Activated T-cell treated with anti-CD3 and anti-CD28 coated beads for 48 hours (primary cell): ENCODE measurements at places on chromosomes 3 and 15.
A peak's percentile ranks its signal among the peaks of the same experiment; 100 is the strongest.

GRCh38 chr3:111749171-111750170, 109.6 kb upstream of the PHLDB2 start:
- no peak for DNase-seq

DNA sequence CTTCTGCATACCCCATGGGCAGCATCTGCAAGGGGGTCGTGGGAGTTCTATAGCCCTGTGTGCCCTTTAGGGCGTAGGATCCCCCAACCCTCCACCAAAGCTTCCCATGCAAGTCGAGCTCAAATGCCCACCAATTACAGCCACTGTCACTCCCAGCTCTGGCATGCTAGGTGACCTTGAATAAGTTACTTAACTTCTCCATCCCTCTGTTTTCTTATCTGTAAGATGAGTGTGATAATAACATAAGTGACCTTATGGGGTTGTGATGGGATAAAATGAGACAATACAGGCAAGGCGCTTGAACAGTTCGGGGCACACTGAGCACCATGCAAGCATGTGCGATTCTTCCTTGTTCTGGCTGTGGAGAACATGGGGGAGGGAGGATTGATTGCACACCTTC, 74.8 kb upstream of the POMGNT2 start:
- DNase-seq, result no peak

- DNase-seq, result no peak
These were observed 131.8 kb downstream of the MDFIC2 start for GRCh38 chr3:70180664-70181063.

GRCh38 chr3:22012471-22012870, 261.5 kb upstream of the ZNF385D start:
- DNase-seq, result no peak

- no peak for DNase-seq
These were observed 380.3 kb upstream of the ATP10A start for GRCh38 chr15:26243382-26243781.

- no peak for DNase-seq
These were observed 36.5 kb downstream of the PLXNA1 start for GRCh38 chr3:127019449-127019848.

- DNase-seq, result peak; percentile 96
These were observed 642 bp downstream of the ZBTB11 start for GRCh38 chr3:101676216-101676764.

- no peak for DNase-seq
These were observed 16.9 kb upstream of the APBA2 start for GRCh38 chr15:28868744-28869345.

GRCh38 chr3:10628891-10629670, 123.7 kb upstream of the ATP2B2 start:
- no peak for DNase-seq

DNA sequence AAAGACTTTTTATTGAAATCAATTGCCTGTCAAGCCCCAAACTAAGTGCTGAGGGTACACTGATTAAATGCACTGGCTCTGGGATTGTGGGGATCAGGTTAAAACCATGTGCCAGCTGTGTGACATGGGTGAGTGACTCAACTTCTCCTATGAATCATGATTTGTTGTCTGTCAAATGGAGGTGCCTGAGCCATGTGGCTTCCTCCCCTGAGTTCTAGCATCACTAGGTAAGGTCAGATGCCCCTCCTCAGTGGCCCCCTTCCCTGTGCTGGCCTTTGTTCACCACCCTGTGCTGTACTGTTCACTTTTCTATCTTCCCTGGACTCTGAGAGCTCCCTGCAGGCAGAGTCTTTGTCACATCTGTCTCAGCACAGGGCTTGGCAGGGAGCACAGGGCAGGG, 43.6 kb upstream of the ATP2B2 start:
- DNase-seq, result peak; percentile 10

GRCh38 chr3:159236321-159236720, 434.5 kb downstream of the MFSD1 start:
- no peak for DNase-seq

GRCh38 chr15:51227940-51228732, 110.3 kb downstream of the CYP19A1 start:
- DNase-seq, result peak; percentile 4

- DNase-seq, result no peak
These were observed 11.5 kb downstream of the CDAN1 start for GRCh38 chr15:42725331-42725903.

- no peak for DNase-seq
These were observed 23.4 kb upstream of the PPP4R2 start for GRCh38 chr3:72973031-72973723.

- DNase-seq, result no peak
These were observed 21.3 kb downstream of the PLA2G4E start for GRCh38 chr15:41999290-42000285.

DNA sequence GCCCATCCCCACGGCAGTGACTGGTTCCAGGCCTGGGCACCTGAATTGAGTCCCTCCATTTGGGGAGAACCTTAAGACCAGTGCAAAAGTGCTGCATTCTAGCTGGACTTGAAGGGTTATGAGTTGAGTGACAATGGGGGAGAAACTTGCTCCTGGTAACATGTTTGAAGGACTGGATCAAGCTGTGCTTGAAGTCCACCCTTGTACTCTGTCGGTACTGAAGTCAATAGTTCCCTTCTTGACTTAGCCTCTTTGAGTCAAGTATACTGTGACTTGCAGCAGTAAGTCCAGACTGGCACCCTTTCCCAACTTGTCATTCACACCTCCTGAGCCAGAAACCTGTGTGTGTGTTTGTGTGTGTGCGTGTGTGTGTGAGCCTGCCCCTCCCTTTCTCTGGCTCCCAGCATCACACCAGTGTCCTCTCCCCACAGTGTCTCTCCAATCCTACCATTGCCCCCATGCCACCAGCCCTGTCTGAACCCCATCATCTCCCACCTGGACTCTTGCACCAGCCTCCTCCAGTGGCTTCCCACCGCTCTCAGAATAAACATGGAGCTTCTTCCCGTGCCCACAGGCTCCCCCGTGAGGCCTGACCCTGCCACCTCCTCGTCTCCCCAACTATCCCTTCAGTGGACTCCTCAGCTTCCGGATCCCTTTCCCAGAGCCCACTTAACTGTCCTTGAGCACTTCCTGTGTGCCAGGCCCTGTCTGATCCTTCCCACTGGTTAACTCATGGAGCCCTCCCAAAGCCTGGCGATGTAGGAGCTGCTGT, 10.2 kb upstream of the FBLN2 start:
- no peak for DNase-seq

DNA sequence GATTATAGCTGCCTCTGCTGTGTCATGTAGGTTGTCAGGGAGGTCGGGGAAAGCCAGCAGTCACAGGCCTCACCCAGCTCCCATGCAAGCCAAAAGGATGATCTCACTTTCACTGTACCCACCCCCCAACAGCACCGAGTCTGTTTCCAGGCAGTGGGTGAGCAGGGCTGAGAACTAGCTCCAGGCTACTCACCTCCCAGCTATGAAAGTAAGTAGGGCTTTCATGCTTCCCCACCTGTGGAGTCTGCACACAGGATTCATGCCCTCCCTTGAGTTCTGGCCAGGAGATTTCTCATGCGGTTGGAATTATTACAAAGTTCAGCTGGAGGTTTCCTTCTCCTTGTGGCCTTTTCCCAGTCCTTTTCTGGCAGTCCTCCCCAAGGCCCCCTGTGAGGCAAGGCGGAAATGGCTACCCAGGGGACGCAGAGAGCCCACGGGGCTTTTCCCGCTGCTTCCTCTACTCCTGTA, 356.2 kb downstream of the SV2B start:
- no peak for DNase-seq

DNA sequence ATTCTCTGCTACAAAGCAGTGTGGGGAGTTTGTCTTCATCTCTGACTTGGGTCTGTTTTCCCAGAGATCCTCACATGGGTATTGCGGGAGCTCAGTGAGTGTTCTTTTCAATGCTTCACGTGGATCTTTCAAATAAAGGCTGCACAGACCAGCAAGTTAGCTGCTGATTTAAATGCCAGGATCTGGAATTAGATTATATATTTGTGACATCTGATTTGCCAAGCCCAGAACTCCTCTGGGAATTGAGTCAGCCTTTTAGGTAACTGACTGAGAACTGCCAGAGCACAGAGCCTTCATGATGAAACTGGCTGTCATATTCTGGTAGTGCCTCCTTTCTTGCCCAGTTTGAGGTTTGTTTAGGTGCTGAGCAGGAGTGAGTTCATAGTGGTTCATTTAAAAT, 14.7 kb downstream of the EDEM1 start:
- no peak for DNase-seq

DNA sequence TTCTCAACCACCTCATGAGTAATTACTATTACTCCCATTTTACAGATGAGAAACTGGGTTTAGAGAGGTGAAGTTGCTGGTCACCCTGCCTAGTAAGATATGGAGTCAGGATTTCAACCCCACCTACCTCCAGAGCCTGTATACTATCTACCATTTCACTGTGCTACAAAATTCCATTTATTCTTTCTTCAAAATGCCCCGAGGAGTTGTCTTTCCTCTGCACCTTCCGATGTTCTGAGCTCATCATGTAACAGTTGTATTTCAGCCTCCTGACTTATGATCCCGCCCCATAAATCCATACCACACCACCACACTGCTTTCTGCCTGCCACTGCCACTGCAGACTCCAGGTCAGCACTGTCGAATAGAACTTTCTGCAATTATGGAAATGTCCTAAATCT, 71.3 kb upstream of the SLC25A36 start:
- no peak for DNase-seq

- no peak for DNase-seq
These were observed 57.9 kb downstream of the PRICKLE2 start for GRCh38 chr3:64167351-64167750.

DNA sequence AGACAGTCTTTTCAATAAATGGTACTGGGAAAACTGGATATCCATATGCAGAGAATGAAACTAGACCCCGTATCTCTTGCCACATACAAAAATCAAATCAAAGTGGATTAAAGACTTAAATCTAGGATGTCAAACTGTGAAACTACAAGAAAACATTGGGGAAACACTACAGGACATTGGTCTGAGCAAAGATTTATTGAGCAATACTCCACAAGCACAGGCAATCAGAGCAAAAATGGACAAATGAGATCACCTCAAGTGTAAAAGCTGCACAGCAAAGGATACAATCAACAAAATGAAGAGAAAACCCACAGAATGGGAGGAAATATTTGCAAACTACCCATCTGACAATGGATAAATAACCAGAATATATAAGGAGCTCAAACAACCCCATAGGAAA, 38.4 kb upstream of the MBNL1 start:
- DNase-seq, result no peak

DNA sequence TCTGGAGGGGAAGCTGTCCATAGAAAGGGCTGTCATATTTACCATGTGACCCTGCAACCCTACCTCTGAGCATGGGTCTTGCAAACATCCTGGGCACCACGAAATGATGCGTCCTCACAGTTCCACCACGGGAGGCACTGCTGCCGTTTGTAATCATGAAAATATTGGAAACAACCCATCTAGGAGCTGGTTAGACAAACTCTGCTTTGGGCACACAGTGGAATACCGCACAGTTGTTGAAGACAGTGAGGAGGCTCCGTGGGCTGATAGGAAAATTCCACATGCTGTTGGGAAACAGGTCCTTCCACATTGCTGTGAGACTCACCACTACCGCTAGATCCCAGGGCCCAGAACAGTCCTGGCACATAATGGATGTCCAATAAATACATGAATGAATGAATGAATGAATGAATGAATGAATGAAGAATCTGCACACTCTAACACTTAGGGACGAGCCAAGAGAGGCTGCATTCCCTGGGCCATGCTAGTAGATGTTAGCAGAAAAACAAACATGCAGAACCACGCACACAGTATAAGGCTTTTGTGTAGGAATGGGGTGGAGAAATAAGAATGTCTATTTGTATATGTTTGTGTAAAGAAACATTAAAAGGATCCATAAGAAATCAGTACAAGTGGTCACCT, 40.6 kb downstream of the TPRA1 start:
- no peak for DNase-seq

GRCh38 chr3:128274837-128275236, 121.6 kb downstream of the EEFSEC start:
- no peak for DNase-seq

DNA sequence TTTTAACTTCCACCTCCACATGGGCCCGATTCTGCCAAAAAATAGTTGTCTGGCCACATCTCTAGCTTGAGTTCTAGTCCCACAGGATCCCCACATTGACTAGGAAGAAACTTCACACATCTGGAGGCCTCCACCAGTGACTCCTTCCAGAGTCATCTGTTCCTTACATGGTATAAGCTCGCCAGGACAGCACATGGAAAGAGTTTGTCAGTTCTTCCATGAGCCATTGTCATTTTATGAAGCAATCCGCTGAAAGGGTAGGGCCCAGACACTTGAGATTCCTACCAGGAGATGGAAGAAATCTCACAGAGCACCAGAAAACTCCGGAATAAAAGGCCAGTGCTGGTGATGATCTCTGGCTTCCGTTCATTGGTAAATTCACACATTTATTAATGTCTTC, 350.5 kb upstream of the ICE2 start:
- DNase-seq, result no peak

- DNase-seq, result no peak
These were observed 2.8 kb downstream of the GPD1L start for GRCh38 chr3:32109256-32109655.

DNA sequence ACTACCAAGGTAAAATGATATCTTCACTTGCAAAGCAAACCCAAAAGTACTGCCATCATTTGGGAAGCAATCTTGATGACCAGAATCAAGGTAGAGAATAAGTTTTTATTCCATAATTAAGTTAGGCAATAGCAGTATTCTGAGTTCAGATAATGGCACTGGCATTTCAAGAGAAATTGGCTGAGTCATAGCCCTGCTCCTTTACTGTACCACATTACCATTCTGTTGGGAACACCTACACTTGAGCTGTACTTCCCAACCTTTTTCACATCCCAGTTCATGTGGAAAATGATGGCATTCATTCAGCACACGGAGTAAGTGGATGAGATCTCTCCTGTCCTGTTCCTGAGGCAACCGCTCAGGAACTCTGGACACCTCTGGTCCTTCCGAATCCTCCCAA, 311.6 kb upstream of the TPRG1 start:
- no peak for DNase-seq

DNA sequence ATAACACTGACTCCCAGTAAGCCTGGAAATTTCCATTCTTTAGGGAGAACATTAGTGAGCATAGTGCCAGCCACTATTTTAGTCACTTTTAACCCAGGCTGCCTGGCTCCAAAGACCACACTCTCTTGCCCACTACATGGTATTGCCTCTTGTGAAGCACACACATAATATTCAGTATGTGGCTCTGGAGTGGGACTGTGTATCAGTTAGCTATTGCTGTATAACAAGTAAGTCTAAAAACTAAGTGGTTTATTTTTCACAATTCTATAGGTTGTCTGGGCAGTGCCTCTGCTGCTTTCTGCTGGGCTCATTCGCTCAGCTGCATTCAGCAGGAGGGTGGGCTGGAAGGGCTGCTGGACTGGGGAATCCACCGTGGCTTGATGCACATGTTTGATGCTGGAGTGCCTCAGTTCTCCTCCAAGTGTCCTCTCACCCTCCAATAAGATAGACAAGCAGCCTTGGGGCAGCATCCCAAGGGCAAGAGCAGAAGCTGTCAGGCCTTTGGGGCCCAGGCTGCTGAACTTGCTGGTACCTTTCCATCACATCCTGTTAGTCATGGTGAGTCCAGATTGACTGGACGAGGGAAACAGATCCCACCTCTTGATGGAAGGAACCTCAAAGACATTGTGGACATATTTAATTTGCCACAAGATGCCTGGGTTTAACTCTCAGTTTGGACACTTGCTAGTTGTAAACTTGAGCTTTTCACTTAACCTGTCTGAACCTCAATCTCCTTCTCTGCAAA, 66.6 kb upstream of the TLE3 start:
- no peak for DNase-seq

GRCh38 chr3:118988198-118989130, 46.2 kb downstream of the IGSF11 start:
- DNase-seq, result no peak
